Activated T-helper 17 cell treated with anti-CD3 and anti-CD28 coated beads, Interleukin-2, amount 50 U/mL, for 72 hours (primary cell): ENCODE measurements at places on chromosomes 2 and 18. TPM values are rescaled to one million over a fixed set of nuclear protein-coding genes. Genes with fewer than 3 reads are reported as not detected.

PLA2R1 gene
- total RNA-seq = 0.02 TPM

GALNT13 gene
- total RNA-seq = not detected

SYT4 gene
- not detected for total RNA-seq

SATB2 gene
- not detected for total RNA-seq

SPP2 gene
- not detected for total RNA-seq

AKAIN1 gene
- total RNA-seq = not detected

MEP1B gene
- 0.11 TPM for total RNA-seq

GAREM2 gene
- 2.1 TPM for total RNA-seq

DNAJC5G gene
- total RNA-seq = not detected

CDH20 gene
- total RNA-seq = not detected

DNA sequence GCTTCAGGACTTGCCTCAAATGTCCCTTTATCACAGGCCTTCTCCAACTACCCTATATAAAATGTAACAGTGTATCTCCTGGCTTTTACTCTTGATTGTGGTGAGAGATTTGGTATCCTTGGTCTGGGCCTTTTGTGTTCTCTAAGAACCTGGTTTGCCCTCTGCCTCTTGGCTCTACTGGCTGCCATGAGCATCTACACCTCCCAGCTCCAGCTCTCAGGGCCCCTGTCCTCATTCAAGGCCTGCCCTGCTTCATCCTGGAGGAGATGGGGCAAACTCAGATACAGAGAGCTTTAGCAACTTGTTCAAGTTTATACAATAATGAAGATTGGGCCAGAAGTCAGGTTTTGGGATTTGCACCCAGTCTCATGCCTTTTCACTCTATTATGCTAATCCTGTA is 45.0 kb downstream of the QPCT start:
- ATAC-seq = no peak

- no peak for ATAC-seq
Measured at GRCh38 chr18:41459656-41460055, 495.4 kb upstream of the PIK3C3 start.

DNA sequence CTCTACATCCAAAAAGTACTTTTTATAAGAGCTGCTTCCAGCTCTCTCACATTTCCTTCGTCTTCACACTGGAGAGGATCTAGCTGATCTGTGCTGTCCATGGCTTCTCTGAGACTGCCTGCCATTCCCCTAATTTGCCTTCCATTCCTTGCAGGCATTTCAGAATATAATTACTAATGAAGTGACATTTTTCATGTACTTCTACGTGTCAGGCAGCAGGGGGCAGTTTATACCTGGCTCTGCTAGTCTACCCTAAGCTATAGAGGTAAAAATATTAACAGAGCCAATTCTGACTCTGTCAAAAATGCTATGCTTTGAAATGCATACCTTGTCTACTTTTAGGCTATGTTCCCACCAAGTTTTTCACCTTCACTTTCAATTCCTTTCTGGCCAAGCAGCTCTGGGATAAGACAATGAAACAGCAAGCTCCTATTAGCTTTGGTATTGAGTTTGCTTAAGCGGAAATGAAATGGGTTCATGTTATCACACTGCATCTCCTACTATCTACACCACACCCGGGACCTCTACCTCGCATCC is 81.9 kb downstream of the MEP1B start:
- ATAC-seq = peak; percentile 31

GRCh38 chr2:216165711-216166110 is 56.6 kb downstream of the XRCC5 start:
- no peak for ATAC-seq

- ATAC-seq = no peak
Measured at GRCh38 chr2:172040311-172040710, 40.6 kb downstream of the METAP1D start.

GRCh38 chr18:63974991-63975390 is 5.1 kb downstream of the SERPINB8 start:
- ATAC-seq = no peak

DNA sequence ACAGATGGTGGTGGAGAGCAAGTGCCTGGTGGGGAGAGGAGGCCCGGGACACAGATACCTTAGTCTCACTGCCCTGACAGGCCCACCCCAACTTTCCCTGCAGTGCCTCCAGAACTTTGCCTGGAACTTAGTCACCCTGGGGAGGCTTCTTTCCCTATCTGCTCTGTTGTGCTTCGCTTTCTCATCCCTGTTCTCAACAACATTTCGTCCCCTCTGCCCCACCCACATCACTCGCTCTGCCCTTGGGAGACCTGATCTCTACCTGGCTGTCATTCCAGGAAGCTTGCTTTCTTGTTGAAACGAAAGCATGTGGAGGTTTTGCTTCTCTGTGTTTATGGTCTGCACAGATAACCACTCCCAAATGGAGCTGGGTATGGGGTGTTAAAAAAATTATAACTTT is 93.8 kb downstream of the PRKCE start:
- ATAC-seq = no peak

- ATAC-seq = no peak
Measured at GRCh38 chr2:37230581-37230980, 815 bp downstream of the CEBPZ start.

GRCh38 chr2:219249203-219249980 is 3.7 kb upstream of the TUBA4B start:
- peak; percentile 2 for ATAC-seq

GRCh38 chr18:50266248-50266704 is at the start of gene CFAP53:
TSS of gene CFAP53 (minus strand) at chr18:50266495. CDS start at chr18:50266404, 91 bp downstream.
- peak; percentile 94 for ATAC-seq

GRCh38 chr2:121200419-121201315 is 84.3 kb downstream of the TFCP2L1 start:
- ATAC-seq = no peak

GRCh38 chr2:167297292-167297691 is 409.0 kb downstream of the XIRP2 start:
- ATAC-seq = no peak

DNA sequence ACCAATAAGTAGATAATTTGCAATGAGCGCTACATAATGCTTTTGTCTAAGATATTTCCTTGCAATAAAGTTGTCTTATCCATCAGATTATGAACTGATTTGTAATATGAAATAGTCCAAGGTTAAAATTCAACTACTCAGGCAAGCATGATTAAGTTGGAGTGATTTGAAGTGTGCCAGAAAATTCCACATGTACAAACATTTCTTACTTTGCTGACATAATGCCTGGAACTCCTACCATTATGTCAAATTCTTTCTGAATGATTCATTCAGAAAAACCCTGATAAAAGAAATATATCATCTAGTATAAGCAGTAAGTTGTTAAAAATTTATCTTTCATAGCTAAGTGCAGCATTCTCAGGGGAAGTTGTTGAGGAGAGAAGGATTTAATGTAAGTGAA is 87.3 kb downstream of the CBLN2 start:
- ATAC-seq = no peak

DNA sequence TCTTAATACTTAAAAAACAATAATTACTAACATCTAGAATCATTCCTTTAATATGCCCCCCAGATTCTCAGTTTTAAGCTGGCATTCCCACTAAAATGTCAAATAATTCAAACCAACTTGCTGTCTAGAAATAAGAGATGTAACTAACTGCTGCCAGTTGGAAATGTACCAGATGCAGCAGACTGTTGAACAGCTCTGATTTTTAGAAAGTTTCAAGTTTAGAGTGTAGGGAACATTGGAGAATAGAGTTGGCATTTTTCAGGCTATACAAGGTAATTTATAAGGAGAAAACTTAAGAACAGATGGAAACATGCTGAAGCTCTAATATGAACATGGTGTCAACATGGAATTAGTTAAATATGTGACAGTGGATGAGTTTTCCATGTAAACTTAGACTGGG is 101.4 kb downstream of the PTRHD1 start:
- no peak for ATAC-seq

- ATAC-seq = no peak
Measured at GRCh38 chr2:102037681-102038080, 45.9 kb downstream of the IL1R2 start.

GRCh38 chr2:205390866-205391265 is 291.4 kb upstream of the NRP2 start:
- ATAC-seq = no peak

DNA sequence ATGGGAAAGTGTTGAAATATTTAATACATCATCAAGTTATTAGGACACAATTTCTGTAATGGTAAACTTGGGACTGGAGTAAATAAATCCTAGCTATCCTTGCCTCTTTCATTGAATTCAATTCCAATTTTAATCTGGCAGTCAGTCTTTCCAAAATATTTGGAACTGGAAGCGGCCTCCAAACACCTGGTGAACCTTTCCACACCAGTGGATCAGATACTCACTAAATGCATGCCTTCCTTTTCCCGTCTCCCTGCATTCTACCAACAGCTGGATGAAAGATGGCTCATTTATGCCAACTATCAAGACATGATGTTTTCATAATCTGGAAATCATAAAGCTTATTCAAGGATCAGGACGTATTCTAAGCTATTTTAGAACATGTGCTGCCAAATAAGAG is 488.2 kb upstream of the SPHKAP start:
- no peak for ATAC-seq

DNA sequence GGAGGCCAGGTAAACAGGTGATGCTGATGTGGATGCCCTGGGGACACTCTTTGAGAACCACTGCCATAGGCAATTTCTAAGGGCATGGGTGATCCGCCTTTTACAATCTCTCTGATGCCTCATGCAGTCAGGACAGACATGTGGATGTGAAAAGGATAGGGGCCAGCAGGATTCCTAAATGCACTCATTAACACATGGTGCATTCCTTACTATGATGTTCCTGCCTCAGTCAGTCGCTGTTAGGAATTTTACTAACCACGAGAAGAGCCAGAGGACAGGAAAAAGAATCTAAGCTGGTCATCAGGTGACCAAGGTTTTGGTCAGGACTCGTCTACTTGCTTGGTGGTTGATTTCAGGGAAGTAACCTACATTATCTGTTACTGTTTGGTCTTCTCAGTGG is 191.0 kb downstream of the ARL4C start:
- no peak for ATAC-seq

- no peak for ATAC-seq
Measured at GRCh38 chr2:147468349-147468748, 376.5 kb upstream of the ACVR2A start.

DNA sequence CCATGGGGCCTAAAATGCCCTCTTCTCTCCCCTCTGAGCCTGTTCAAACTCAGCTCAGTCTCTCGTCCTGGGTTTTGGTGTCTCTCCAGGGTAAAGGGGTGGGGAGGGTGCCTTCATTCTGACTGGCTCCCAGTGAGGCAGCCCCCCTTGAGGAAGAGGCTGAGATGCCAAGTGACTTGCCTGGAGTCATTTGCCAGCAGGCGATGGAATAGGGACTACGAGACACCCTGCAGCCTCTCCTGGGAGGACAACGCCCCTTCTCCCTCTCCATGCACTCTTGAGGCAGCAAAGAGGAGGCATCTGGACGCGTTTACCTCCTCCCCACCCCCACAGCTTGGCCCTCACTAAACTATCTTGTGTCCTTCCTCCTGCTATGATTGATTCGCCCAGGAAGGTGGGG is 760 bp upstream of the STON1 start:
- ATAC-seq = no peak

GRCh38 chr18:58344861-58345463 is 283.9 kb downstream of the ALPK2 start:
- no peak for ATAC-seq

GRCh38 chr18:5417342-5417741 is 121.8 kb upstream of the ZBTB14 start:
- ATAC-seq = no peak

GRCh38 chr2:232609607-232610006 is 23.8 kb upstream of the EFHD1 start:
- no peak for ATAC-seq

DNA sequence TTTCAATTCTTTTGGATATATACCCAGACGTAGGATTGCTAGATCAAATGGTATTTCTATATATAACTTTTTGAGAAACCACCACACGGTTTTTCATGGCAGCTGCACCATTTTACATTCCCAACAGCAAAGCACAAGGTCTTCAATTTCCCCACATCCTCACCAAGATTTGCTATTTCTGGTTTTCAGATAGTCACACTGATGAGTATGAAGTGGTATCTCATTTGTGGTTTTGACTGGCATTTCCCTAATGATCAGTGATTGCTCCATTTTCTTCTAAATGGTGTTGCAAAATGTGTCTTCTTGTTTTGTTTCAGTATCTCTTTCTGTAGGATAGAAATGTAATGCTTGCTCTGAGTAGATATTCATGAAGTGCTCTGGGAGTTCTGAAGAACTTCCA is 52.0 kb downstream of the ANKRD44 start:
- peak; percentile 45 for ATAC-seq

- no peak for ATAC-seq
Measured at GRCh38 chr18:8996771-8997432, 105.6 kb upstream of the NDUFV2 start.

DNA sequence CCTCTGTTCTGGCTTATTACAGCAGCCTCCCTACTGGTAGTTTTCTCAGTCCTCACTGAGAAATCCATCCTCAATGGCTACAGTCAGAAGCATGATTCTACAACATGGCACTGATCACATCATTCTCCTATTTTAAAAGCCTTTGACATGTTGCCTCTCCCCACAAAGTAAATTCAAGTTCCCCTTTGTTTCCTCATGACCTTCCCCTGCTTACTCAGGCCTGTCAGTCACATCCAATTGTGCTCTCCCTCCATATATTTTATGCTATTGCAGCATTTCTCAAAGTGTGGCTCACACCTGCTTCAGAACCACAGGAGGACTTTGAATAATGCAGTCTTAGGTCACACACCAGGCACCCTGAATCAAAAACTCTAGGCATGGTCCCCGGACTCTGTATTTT is 124.6 kb downstream of the SPOPL start:
- no peak for ATAC-seq

- ATAC-seq = peak; percentile 52
Measured at GRCh38 chr2:64939332-64939917, 49.8 kb upstream of the SLC1A4 start.

DNA sequence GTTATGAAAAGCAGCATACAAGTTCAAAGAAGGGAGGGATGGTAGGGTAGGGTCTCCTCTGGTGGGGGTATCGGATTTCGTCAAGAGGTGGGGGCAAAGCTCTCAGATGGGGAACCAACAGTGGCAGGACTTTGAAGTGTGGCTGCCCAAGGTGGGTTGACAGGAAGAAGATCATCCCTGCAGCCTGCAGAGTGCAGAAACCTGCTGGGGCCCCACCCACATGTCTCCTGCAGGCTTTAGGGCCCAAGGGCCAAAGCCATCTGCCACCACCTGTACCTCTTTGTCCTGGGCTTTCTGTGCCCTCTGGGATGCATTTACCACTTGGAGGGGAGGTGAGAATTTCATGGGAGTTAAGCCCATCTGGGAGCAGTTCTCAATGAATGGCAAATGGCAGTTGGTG is 42.7 kb downstream of the KCNF1 start:
- no peak for ATAC-seq

- peak; percentile 49 for ATAC-seq
Measured at GRCh38 chr2:38438883-38439612, 62.0 kb upstream of the ATL2 start.

- no peak for ATAC-seq
Measured at GRCh38 chr18:42094875-42095274, 139.8 kb downstream of the PIK3C3 start.

DNA sequence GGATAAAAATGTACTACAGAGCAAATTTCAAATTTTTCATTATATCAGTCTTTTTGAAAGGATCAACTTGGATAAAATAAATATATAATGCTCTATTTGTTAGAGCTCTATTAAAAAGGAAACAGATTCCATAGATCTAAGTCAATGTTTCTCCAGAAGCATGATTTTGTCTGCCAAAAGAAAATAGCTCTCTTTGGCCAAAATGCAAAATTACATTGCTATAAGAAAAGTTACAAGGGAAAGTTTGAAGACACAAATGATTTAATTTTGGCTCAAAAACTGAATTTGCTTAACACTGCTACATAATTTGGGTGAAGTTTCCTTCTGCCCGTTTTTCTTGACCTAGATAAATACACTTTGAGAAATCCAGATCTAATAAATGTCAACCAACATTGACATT is 15.7 kb downstream of the C2orf69 start:
- ATAC-seq = no peak

- no peak for ATAC-seq
Measured at GRCh38 chr2:127313406-127313805, 19.5 kb upstream of the ERCC3 start.
